ENCODE measurements at places on chromosomes 16 and 17.

DNA sequence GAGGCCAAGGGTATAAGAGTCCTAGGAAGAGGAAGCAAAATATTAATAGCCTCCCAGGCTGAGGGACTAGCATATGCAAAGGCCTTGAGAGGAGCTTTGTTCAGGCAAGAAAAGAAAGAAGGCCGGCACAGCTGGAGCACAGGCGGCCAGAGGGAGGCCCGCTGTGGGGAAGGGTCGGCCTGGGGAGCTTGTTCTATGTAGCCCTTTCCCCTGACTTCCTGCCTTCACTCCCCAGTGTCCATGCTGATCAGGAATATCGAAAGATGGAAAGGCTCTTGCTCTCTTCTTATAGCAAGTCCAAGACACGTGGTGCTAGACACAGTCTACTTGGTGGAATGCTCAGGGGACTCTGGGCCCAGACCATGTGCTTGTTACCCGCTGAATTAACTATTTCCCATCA, 27.4 kb upstream of the HAS3 start:
- DNase-seq = no peak

GRCh38 chr17:73536700-73537605, 107.3 kb downstream of the SDK2 start:
- no peak for DNase-seq

DNA sequence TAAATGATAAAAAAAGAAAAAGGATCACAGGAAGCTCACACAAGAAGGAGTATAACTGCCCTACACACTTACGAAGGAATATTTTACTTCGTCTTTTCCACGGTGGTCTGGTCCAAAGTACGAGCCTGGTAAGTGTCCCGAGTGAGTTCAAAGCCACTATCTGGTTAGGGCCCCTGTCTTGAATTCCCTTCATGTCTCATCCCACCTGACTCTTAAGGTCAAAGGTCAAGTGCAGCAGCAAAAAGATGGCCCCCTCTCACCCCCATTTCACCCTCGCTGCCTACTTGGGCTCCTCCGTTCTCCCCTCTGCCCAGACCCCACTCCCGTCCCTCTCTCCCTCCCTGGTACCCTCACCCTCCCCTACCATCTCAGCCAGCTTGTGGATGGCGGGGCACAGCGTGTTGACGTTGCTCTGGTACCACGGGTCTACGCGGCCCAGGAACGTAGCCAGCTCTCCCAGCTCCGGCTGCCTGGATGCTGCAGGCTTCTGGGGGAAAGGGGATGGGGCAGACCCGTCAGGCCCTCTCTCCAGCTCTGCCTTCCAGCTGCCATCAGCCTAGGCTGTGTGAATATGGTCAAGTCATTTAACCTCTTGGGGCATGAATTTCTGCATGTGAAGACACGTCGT, 27.8 kb upstream of the MFSD6L start:
- DNase-seq = no peak

DNA sequence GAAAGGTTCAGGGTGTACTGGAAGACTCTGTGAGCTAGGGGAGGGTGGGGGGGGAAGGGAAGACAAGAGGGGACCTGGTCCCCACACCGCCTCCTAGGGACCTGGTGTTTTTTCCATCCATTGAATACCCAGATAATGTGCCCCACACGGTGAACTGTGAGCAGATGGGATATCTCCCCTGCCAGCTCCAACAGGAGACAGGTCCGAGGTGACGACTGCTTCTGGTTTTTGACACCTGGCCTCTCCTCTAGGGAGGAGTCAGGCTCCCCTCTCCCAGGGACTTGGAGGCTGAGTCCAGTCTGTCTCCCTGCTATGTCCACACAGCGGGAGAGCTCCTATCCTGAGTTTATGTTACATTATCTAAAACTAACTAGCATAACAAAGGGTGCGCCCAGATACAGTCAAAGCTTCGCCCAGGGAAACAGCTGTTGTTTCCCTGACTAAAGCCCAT, 1.8 kb downstream of the MARVELD3 start:
- no peak for DNase-seq

GRCh38 chr17:27808628-27809027, 8.3 kb upstream of the NOS2 start:
- DNase-seq = no peak

DNA sequence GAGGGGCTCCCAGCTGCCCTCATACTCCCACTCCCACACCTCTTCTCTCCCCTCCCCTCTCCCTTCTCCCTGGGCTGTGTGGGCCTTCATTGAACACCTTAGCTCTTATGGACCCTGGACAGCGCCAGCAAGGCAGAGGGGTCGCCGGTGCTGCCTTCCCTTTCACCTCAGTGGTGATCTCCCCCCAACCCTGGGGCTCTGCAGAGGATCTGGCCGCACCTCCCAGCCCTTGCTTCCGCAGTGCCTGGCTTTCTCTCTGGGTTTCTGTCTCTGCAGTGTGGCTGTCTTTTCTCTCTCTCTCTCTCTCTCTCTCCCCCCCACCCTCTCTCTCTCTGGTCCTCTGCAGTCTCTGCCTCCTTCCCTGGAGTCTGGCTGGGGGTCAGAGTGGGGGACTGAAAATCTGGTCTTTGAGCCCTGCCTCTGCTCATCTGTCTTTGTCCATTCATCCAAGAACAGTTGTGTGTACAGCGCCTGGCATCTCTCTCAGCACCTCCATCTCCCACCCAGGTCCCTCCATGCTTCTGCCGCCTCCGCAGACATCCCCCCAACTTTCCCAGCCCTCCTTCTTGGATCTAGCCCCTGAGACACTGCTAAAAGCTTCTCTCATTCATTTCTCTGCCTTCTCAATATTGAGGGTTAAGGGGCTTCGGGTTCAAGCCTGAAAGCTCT, 1.1 kb downstream of the SEZ6L2 start:
- DNase-seq = no peak

- DNase-seq = no peak
These were observed 33.1 kb downstream of the FOXL1 start for GRCh38 chr16:86611525-86611855.

GRCh38 chr16:57093666-57094564, 1.5 kb downstream of the CPNE2 start:
- no peak for DNase-seq

DNA sequence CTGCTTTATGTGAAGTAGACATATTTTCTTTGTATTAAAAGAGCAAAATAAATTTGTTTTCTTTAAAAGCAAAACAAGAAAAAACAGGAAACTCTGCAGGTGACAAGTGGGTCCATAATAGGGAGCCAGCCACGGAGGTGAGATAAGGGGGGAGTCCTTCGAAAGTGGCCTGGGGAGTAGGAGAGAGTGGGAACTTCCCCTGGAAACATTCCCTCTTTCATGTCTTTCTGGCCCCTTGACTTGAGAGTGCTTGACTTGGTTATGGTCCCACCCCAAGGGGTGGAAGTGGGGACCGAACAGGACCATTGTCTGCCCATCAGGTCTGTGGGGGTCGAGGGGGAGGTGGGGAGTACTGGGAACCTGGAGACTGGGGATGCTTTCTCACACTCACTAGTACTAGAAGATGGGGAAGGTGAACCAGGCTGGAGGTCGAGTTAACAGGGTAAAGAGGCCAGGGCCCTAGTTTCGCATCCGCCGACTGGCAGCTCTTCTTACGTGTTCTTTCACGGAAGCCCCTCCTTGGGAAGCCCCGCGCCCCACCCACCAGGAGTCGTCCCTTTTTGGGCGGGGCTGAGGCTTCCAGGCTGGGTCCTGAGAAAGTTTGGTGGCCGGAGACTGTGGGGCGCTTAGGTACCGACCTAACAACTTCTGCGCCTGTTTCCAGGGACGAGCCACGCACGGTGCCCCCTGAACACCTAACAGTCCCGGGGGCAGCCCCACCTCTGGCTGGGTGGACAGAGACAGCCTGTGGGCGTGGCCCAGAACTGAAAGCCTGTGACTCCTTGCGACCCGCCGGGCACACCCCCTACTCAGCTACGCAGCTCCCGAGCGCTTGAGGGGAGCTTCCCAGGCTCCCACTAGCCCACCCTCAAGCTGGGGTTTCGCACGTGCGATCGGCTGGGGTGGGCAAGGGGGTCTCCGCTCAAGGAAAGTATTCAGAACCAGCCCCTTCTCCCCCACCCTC, 790 bp downstream of the TRADD start:
- DNase-seq = no peak

DNA sequence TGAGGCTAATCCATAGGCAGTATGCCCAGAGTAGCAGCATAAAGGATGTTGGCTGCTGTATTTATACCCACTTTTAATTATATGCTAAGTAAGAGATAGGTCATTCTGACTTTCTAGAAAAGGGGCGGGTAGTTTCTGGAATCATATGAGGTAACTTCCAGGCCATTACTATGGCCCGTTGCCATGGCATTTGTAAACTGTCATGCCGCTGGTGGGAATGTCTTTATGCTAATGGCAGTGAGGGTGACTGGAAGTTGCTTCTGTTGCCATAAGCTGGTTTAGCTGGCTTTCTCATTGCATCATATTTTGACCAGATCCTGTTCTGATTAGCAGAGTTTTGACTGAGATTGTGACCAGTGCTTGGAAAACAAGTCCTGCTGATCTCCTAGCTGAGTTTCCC, 929.6 kb upstream of the CDH8 start:
- no peak for DNase-seq

GRCh38 chr16:30535777-30536190, 1.1 kb upstream of the ZNF747 start:
- no peak for DNase-seq

DNA sequence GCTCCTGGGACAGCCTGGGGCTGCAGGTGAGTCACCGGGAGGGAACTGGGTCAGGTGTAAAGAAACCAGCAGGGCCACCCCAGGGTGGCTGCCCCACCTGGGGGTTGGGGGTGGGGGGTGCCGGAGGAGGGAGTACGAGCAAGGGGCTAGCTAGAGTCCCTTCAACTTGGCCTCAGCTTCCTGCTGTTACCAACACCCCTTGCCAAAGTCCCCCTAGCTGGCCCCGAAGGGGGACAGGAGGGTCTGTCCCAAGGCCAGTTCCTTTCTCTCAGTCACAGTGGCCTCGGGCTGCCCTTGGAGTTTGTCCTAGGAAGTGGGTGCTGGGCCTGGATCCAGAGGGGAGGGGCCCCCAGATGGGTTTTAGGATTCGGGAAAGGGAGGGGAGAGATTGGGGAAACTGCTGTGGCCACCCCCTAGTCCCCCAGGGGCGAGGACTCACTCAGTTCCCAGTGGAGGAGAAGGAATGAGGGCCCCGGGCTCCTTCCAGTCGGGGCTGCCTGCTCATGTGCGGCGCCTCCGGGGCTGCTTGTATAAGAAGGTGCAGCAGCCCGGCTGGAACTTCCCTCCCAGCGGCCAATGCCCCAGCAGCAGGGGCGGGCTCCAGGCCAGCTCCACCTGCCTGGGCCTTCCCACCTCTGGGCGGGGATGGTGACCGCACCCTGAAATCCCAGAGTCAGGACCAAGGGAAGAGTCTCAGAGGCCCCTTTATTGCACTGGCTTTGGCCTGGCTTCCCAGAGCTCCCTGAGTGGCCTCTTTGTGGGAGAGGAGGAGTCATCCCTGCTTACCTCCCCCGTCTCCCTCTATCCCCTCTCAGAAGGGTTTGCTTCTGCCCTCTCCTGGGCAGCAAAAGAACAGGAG, 7.3 kb downstream of the ARHGAP27 start:
- peak; percentile 44 for DNase-seq

Measured in NCI-H187 treated with DMSO at 0.1 percent for 48 hours (cell line).